Activated effector memory CD4-positive, alpha-beta T cell treated with anti-CD3 and anti-CD28 coated beads, Interleukin-2, amount 50 U/mL, for 16 hours (primary cell): ENCODE measurements at places on chromosomes 4 and X.

GRCh38 chr4:67776746-67777145 is 22.6 kb upstream of the GNRHR start:
- DNase-seq, result no peak

DNA sequence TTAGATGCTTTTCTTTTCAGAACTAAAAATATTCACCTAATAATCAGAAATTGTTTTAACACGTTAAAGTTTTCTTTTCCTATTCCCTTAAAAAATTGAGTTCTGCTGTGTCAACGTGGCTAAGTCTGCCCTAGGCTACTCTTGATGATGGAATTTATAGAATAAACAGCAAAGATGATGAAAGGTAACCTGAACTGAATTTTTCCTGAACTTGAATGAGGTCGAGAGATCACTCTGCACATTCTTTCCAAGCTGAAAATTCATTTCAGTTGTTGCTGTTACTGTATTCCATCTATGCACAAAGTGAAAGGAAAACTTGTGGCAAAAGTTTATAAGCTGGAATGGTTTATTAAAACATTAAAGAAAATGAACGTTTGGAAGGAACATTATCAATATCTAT is 245.9 kb upstream of the GIMD1 start:
- no peak for DNase-seq

DNA sequence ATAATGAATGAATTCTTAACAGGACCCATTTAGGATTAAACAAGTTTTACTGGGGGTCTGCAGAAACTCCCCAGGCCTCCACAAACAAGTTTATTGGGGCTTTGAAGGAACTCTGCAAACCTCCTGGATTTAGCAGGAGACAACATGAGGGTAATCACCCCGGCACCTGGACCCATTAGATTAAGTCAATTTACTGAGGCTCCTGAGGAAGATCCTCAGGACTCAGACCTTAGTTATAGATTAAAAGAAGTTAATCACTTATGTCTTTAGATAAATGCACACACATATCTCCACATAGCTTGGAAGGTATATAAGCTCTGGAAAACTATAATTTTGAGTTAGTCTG is 29.4 kb downstream of the XG start:
- no peak for DNase-seq

GRCh38 chrX:148567229-148567628 is 66.8 kb downstream of the AFF2 start:
- DNase-seq, result no peak

- no peak for DNase-seq
These were observed 90.1 kb upstream of the PSAPL1 start for GRCh38 chr4:7524843-7525242.

GRCh38 chr4:59841698-59842097 is 1358.4 kb upstream of the ADGRL3 start:
- DNase-seq, result no peak

DNA sequence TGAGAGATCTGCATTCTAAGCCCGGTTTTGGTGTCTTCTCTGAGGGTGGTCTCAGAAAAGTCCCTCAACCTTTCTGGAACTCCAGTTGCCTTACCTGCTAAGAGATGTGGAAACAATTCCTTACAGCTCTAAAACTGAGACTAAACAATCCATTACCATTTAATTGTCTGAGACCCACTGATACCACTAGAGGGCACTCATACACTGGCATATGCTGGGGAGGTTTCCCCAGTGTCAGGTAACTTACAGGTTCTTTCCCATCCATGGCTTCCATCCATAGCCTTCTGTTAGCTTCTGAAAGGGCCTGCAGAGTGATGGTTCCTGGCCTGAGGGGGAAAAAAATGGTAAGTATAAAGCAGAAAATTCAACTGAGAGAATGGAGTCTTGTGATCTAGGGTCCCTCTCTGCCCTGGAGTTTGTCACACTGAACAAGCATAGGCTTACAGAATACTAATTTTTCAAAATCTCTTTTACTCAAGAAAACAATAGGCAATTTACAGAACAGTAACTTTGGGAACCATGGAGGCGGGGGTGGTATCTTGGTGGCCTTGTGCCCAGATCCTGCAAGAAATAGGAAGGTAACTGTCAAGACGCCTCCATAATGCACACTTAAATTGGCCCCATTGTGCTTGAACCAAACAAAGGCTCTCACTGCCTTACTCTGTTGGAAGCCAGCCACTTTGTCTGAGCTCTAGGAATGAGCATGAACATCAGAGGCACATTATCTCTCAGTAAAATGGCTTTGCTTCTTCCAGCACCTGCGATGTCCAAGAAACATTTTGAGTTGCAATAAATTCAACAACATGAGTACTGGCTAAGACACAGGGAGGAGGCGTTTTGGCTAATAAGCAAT is 236.1 kb downstream of the OPHN1 start:
- no peak for DNase-seq

DNA sequence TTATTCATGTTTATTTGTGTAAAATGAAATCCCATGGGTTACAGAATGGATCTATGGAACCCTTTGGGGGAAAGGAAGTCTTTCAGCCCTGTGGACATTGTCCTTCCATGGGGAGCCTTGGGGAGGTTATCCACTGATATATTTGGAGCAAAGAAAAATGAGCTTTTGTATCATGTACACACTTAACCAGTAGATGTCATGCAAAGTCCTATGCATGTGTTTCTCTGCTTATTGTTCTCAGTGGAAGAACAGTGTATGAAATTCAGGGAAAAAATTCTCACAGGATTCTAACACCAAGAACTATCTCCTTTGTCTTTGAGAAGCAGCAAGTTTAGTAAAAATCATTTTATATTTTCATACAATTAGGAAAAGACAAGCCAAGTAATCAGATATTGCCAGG is 105.3 kb downstream of the DTHD1 start:
- no peak for DNase-seq

GRCh38 chr4:182874797-182875345 is 42.3 kb downstream of the DCTD start:
- DNase-seq, result no peak

DNA sequence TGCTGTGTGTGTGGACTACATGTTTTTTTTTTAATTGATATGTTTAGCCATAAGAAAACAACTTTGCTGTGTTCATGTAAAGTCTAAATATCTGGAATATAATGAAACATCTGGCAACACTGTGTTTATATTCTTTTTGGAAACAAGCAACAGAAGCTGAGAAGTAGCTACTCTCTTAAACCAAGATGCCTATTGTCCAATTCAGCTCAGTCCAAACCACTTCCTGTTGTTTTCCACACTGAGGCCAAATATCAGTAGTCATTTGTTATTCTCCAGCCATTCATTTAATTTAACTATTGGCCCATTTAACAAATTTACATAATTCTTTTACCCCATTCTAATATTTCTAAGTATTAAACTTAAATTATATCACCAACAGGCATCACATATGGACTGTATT is 903.0 kb upstream of the SLIT2 start:
- DNase-seq, result no peak

DNA sequence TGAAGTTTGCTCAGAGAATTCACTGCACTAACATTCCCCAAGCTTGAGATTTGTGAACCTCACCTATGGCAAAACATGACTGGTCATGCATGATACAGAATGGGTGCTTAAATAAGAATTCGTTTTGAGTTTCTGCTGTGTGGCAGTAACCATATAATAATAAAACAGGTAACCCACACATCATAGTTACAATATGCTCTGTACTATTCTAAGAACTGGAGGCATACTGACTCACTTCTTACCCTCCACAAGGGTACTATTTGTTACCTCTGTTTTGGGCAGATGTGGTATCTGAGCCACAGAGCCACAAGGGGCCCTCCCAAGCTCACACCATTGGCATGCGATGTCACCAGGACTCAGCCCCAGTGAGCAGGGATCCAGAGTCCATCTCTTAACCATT is 17.6 kb downstream of the SLC2A9 start:
- no peak for DNase-seq

- DNase-seq, result no peak
These were observed 84.5 kb downstream of the MAGEB17 start for GRCh38 chrX:16251782-16252181.

- DNase-seq, result no peak
These were observed 68.5 kb downstream of the AFF1 start for GRCh38 chr4:87003266-87003665.

- no peak for DNase-seq
These were observed 104.4 kb downstream of the RTL5 start for GRCh38 chrX:72027024-72027913.

- DNase-seq, result no peak
These were observed 56.6 kb upstream of the HOPX start for GRCh38 chr4:56737666-56738065.

DNA sequence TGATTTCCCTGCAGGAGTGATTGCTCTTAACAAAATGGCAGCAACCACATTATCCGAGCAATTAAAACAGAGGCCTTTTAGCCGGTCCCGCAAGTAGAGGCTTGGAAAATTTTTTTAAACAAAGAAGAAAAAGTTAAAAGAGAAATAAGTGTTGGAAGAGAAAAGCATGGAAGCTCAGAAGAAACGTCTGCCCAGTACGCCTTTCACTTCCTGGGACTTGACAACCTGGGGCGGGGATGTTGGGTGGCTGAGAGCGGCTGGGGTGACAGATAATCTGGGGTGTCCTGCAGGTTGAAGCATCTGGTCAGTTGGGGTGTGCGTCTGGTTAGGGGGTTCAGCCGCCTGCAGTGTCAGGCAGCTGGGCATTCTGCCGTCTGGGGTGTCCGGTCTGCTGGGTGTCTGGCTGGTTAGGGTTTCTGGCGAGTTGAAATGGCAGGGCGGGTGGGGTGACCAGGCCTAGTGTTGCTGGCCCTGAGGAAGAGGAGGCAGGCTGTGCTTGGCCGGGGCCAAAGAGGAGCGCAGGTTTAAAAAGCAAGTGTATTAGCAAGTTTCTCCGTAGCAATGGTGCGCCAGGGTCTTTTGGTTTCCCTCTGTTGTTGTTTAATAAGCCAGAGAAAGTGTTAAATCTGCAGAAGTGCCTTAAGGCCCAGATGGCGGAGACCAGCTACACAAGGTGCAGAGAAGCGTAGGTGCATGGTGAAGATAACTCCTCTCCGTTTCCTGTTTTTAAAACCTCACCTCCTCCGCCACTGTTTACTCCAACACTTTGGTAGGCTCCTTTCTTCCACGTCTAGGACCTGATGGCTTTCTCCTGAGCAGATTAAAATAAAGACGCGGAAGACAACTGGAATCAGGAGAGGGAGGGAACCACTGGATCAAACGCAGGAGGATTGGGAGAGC is 5.6 kb downstream of the HAND2 start:
- DNase-seq, result no peak

- DNase-seq, result no peak
These were observed 8.1 kb upstream of the RPGR start for GRCh38 chrX:38335382-38335781.

GRCh38 chrX:103519389-103519788 is at the start of gene RAB40A:
RAB40A (minus strand) TSS chrX:103519489; CDS start chrX:103500756, 18,733 bp downstream.
- no peak for DNase-seq

DNA sequence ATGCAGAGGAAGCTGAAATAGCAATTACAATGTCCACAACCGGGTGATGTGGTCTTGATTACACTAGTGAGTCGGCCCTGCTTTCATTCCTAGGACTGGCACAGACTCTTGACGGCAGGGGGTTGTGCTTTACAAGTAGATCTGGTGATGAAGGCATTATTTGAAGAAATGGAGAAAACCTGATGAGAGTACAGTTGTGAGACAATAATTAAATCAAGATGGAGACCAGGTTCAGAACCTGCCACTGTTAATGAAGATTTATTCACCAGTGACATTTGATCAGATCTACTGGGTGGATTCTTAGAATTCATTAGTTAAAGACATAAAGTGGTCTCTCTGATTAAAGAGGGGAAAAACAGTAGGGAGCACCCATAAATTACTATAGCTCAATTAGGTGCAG is 747.2 kb downstream of the STPG2 start:
- no peak for DNase-seq

GRCh38 chrX:123256378-123256777 is 72.3 kb downstream of the GRIA3 start:
- no peak for DNase-seq

DNA sequence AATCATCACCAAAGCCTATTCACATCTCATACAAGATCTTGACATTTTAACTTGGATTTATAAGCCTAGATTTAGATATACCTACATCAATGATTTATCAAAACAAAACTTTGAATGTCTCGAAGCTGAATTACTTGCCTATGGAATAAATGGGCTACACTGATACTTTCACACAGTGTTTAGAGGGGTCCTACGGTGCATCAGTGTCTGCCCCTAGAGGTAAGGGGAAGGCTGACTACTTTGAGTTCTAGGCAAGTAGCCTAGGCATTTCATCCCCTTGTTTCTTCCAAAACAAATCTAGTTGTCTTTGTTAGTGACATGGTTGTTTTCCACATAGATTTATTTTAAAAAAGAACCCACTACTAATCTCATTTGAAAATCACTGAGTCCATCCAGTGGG is 158.1 kb upstream of the ATOH1 start:
- DNase-seq, result no peak

DNA sequence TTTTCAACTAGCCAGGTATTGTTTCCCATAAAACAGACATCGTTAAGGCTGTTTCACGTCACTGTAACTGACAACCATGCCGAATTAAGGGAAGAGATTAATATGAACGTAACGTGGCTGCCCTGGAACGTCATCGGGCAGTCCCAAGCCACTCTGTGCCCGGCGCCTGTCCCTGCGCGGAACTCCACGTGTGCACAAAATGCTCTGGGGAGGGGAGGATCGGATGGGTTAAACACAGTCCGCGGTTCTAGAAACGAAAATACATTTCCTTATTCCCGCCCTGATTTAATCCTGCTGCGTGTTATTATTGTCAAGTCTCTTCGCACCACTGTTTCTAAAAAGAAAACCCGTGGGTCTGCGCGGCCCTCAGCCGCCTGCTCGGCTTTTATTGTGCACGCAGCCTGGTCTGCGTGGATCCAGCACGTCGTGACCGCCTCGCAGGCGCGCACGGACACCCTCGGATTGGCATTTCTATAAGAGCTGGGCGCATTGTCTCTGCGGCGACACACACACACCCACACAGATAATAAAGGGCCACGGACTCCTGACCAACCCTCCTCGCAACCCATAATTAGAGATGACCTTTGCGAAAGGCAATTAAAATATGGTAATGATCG is 69.6 kb upstream of the BCOR start:
- DNase-seq, result no peak

GRCh38 chr4:56410247-56411062 is 23.2 kb upstream of the AASDH start:
- DNase-seq, result no peak
